Glomerular endothelial cell (primary cell): ENCODE measurements at places on chromosomes 12 and 14. TPM values are rescaled to one million over a fixed set of nuclear protein-coding genes. Genes with fewer than 3 reads are reported as not detected.

ATL1 gene
- 2.9 and 6.3 TPM in 2 replicates for total RNA-seq

- DNase-seq, result no peak
Measured at GRCh38 chr12:71768900-71769299, 14.2 kb downstream of the RAB21 start.

GRCh38 chr12:105369014-105369413, 38.5 kb downstream of the C12orf75 start:
- no peak for DNase-seq

JAG2 gene
- 59.0 and 123 TPM in 2 replicates for total RNA-seq

DNA sequence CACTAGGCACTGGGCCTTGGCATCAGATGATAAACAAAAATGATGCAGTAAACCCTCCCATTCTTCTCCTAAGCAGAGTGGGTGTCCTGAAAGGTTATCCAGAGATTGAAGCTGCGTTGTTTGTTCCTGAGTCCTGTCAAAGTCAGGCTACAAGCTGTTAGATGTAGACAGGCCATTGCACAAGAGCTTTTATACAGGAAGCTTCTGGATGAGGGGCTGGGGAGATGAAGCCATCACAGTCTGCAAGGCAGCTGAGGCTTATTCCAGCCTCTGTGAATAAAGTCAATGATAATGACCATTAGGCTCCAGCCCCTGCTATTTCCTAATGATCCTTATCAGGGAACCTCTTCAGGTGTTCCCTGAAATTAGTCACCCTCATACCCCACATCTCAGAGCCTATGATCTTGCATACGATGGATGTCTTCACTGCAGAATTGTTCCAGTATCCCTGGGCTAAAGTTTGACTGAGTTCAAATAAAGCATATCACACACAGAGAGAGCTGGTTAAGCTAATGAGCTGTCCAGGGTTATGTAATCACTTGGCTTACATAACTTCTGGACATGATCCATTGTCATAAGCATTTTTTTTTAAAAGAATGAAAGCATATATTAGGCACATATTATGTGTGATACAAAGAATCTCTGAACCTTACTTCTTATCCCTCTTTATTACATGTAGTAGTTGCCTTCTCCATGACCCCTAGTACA, 337.1 kb upstream of the OR4E1 start:
- DNase-seq, result no peak

- no peak for DNase-seq
Measured at GRCh38 chr12:2319737-2320506, 267.1 kb downstream of the CACNA1C start.

RHOJ gene
- 57.3 and 103 TPM in 2 replicates for total RNA-seq

DNA sequence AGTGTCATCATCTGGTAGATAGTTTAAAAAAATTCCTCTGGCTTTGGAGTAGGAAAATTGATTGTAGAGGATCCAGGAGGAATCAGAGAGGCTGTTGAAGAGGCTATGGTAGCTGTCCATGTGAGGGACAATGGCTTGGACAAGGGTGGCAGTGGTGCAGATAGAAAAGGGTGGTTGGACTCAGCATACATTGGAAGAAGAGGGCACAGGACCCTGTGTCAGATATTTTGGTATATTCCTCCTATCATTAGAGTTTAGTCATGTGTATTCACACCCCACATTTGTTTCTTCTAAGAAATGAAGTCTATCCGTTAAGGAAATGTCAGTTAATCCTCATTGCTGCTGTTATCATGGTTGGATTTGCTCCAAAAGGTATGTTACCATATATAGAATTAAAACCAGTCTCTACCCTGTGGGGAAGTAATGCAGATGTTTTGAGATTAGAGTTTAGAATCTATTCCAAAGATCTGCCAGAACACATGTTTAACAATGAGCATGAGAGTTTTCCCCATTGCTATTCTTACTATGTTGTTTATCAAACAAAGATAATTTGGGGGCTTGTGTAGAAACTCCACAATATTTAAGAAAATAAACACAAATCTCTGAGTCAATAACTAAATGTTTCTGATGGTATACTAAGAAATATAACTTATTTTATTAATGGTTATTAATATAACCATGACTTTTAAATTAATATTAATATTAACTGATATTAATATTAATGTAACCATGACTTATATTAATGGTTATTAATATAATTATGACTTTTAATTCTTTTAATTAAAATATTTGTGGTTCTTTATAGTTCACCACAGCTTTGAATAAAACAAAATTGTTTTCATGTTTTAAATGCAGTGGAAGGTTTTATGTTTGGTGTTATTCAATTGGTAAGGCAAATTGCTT, 80.9 kb downstream of the CRADD start:
- DNase-seq, result no peak

DNA sequence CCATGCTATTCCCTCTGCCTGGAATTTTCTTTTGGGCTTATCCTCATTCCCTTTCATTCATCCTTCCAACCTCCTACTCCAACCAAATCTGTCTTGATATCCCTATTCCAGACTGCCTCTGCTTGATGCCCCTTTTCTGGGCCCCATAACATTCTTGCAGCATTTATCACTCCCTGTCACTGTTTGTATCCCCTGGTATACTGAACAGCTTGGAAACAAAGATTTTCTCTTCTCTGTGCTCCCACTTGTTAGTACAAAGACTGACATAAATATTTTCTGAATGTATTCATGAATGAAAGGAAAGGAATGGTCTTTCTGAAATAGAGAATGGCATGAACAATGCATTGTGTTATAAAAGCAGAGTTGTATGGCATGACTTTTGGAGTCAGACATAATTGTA, 7.5 kb downstream of the IRAK4 start:
- DNase-seq, result no peak

- no peak for DNase-seq
Measured at GRCh38 chr14:81018684-81019083, 63.3 kb downstream of the TSHR start.

GRCh38 chr14:96351986-96352385, 11.2 kb downstream of the ATG2B start:
- no peak for DNase-seq

TNS2 gene
- total RNA-seq, result 38.5 and 66.7 TPM in 2 replicates

SH2B3 gene
- total RNA-seq, result 170 and 231 TPM in 2 replicates

- no peak for DNase-seq
Measured at GRCh38 chr12:106110626-106111300, 28.0 kb downstream of the NUAK1 start.

DNA sequence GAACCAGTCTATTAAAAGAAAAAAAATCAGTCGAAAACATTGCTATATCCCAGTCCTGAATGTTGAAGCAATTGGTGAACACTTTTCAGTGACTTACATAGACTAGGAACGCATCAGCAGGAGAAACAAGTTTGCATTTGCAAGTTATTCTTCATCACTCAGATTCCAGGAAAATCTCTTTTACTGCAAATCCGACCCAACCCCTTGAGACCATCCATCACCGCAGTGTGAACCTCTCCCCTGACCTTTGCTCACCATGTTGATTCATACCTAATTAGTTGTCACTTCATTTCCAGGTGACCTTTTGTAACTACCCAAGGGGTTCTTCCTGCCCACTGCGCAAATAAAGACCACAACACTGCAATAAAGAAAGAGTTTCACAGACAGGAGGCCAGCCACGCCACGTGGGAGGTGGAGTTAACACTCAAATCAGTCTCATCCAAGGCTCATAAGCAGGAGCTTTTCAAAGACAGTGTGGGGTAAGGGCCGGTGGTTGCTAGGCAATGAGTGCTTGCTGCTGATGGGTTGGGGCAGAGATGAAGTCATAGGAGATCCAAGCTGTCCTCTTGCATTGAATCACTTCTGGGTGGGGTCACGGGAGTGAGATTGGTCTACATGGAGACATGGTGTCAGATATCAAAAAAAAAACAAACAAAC, 241.3 kb upstream of the TMEM132C start:
- DNase-seq, result no peak

DNA sequence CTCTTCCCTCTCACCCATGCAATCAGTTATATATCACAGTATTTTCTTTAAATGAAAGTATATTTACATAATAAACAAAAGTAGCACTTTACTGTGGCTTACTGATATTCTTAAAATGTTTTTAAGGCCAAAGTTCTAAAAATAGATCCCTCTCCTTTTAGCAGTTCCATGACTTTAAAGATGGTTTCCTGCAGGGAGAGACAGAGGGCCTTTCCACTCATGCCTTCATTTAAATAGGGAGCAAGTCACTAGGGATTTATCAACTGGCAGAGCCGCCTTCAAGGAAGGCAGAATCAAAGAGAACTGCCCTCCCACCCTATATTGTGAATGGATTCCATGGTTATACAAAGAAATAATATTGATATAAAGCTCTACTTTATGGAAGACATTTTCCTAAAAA, 55.5 kb downstream of the DUSP16 start:
- DNase-seq, result no peak

GRCh38 chr14:22583994-22584393, 5.0 kb downstream of the DAD1 start:
- DNase-seq, result no peak

EXOC3L4 gene
- total RNA-seq, result not detected in 2 replicates

- DNase-seq, result no peak
Measured at GRCh38 chr12:71240946-71241345, 83.1 kb upstream of the TSPAN8 start.

VWF gene
- 519 and 1,804 TPM in 2 replicates for total RNA-seq

- DNase-seq, result no peak
Measured at GRCh38 chr14:102362084-102362483, 606 bp downstream of the CINP start.

GLIPR1 gene
- total RNA-seq, result 20.0 and 27.2 TPM in 2 replicates

GRCh38 chr12:4330203-4330602, 9.2 kb downstream of the TIGAR start:
- DNase-seq, result no peak

DNA sequence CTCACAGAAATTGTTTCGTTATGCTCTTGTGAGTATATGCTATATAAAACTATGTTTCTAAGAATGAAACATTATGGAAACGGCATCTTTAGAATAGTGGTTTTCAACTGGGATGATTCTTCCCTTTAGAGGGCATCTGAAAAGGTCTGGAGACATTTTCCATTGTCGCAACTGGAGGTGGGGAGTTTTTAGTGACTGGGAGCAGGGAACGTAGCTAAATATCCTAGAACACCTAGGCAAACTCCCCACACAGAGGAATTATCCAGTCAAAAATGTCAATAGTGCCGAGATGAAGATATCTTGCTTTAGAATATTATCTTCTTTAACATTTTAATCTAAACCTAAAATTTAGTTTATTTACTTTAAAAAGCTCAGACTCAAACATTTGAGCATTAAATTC, 486.1 kb upstream of the FOXG1 start:
- DNase-seq, result no peak

DNA sequence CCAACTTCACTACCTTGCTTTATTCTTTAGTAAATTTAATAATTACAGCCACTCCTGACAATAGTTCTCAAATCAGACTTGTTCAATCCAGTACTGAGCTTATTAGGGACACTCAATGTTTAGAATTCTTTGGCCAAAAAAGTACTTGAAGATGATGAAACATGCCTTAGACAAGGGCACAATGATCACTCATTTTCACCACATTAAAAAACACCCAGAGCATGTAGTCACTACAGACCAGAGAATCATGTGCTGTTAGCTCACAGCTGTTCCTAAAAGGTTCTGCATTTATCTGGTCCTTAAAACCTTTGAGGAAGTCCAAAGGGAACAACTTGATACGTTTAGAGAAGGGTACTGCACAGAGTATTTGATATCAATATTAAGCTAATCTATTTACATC, 98.7 kb downstream of the INSM2 start:
- DNase-seq, result no peak

PDE3A gene
- 2.0 and 9.9 TPM in 2 replicates for total RNA-seq

- DNase-seq, result no peak
Measured at GRCh38 chr14:21267886-21268616, 1.2 kb downstream of the HNRNPC start.

- DNase-seq, result no peak
Measured at GRCh38 chr12:80504389-80505163, 60.5 kb downstream of the PTPRQ start.
